NCI-H748 treated with DMSO at 0.1 percent for 48 hours (cell line): ENCODE measurements at places on chromosomes 1 and 21.

GRCh38 chr21:31234936-31235335 is 109.1 kb downstream of the TIAM1 start:
- no peak for DNase-seq

GRCh38 chr1:41547781-41548560 is 63.5 kb upstream of the EDN2 start:
- no peak for DNase-seq

DNA sequence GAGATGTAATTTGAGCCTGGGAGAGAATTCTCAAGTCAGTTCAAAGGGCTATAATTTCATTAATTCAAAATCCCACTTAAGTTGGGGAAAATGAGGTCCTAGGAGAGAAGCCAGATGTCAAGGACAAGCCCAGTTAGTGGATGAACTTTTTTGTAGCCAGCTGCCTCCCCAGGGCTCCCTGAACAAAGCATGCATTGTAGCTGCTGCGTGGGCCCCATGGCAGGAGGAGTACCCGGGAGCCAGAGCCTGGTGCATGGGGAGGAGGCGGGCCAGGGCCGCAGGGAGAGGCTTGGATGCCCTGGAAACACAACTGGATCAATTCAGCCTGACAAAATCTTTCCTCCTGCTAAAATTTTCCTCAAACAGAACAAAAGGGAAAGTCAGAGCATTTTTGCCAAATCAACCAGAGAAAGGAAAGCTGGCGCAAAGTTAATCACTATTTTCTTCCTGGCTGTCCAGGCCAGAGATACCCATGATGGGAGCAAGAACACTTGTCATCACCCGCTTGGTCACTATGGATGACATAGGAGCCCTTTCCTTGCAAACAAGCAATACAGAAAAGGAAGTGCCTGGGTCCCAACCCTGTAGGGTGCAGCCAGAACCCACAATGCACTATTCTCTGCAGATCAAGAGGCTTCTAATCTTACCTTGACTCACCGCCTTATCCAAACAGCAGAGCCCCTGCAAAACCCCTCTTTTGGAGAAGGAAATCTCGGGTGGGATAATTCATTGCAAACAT is 248.1 kb upstream of the RAB4A start:
- DNase-seq = no peak

DNA sequence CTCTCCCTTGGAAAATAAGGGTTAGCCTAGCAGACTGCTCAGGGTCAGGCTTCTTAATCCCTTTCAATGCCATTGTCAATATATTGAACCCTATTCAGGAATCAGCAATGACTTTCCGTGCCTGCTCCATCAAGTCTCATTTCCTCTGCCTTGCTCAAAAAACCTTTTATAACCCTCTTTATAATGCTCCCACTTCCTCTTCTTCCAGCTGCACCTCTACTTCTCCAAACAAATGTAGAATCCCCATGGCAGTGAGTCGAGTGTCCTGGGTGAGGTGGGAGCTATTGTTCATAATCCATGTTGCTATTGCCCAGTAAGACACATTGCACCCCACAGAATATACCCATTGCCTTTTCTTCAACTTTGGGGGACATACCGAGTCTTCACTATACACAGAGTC is 58.6 kb downstream of the OLIG1 start:
- DNase-seq = no peak

GRCh38 chr1:177912991-177913390 is 56.9 kb downstream of the SEC16B start:
- no peak for DNase-seq
